Occipital lobe (tissue), 3 donors: ENCODE measurements at places on chromosomes 2 and 18.

DNA sequence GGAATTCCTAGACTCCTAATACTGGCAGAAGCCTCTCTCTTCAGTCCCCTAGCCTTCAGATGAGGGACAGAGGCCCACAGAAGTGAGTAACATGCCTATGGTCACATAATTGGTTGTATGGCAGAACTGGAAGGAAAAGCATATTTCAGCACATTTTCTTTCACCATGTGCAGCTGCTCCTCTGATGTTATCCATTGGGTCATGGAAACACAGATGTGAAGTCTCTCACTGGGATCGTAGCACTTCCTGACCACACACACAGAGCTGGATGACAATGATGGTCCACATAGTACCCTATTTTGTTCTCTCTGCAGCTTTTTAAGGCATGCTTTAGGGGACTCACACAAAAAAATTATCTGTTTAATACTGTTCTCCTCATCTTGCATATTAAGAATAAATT is 24.5 kb downstream of the MYO3B start:
- no peak for DNase-seq

DNA sequence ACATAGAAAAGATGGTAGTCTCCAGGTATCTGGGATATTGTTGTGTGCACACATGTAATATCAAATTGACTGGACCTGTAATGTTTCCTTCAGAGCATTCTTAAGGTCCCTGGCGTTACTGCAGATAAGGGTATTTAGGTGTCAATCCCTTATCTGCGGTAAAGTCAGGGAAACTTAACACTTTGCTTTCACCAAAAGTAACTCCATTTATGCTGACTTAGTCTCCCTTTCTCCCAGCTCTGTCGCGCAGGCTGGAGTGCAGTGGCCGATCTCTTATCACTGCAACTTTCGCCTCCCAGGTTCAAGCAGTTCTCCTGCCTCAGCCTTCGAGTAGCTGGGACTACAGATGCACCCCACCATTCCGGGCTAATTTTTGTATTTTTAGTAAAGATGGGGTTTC is 1.8 kb downstream of the CNNM3 start:
- no peak for DNase-seq

DNA sequence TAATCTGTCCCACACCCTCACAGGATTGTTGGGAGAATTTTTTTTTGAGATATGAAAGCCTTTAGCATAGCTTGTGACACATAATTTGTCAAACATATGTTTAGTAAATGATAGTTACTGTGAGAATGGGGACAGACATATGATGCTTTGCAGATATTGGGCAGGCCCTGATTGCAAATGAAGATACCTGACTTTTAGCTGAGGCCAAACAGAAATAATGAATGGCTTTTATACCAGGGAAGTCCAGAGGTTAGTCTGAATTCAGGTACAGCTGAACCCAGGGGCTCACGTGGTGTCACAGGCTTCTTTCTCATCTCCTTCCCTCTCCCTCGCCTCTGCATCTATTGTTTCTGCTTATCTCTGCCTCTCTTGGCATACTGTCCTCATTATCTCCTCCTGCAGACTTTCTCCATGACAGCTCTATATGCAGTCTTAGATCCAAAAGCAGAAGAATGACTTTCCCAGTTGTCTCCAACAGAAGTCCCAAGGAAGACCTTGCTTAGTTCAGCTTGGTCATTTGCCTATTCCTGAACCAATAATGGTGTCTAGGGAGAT is 4.9 kb upstream of the WNT10A start:
- no peak for DNase-seq

GRCh38 chr2:229492034-229492433 is 220.9 kb upstream of the PID1 start:
- DNase-seq: no peak

GRCh38 chr18:12052866-12053265 is 40.8 kb upstream of the ANKRD62 start:
- DNase-seq: no peak
